ENCODE measurements at places on chromosomes 13 and 19. TPM values are rescaled to one million over a fixed set of nuclear protein-coding genes. Genes with fewer than 3 reads are reported as not detected.
A peak's percentile ranks its signal among the peaks of the same experiment; 100 is the strongest.

The ZNF69 gene
- total RNA-seq: 9.9 TPM

The IFI30 gene
- 101 TPM for total RNA-seq

The ZNF723 gene
- not detected for total RNA-seq

DNA sequence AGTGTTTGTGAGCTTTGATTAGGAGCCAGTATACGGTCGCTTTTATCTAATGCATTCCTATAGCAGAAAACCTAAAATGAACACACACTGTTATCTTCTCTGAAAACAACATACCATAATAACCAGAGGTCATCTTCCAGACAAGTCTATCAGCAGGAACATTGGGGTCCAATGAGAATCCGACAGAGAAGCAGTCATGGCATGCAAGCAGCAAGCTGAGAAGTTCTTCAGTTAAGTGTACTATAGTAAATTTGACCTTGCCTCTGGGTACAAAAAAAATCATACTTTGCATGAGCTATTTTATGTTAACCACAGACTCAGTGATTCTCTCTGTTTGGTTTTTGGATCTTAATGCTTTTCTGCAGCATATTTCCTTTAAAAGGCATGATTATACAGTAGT is 1505.1 kb downstream of the PCDH9 start:
- H3K27me3 ChIP-seq: no peaks in the 10 kb centered on the region
- H3K27ac ChIP-seq: no peak overlapping the region
- DNase-seq: no peak
- H3K36me3 ChIP-seq: no peaks in the 10 kb centered on the region
- no peak overlapping the region for H3K4me3 ChIP-seq

DNA sequence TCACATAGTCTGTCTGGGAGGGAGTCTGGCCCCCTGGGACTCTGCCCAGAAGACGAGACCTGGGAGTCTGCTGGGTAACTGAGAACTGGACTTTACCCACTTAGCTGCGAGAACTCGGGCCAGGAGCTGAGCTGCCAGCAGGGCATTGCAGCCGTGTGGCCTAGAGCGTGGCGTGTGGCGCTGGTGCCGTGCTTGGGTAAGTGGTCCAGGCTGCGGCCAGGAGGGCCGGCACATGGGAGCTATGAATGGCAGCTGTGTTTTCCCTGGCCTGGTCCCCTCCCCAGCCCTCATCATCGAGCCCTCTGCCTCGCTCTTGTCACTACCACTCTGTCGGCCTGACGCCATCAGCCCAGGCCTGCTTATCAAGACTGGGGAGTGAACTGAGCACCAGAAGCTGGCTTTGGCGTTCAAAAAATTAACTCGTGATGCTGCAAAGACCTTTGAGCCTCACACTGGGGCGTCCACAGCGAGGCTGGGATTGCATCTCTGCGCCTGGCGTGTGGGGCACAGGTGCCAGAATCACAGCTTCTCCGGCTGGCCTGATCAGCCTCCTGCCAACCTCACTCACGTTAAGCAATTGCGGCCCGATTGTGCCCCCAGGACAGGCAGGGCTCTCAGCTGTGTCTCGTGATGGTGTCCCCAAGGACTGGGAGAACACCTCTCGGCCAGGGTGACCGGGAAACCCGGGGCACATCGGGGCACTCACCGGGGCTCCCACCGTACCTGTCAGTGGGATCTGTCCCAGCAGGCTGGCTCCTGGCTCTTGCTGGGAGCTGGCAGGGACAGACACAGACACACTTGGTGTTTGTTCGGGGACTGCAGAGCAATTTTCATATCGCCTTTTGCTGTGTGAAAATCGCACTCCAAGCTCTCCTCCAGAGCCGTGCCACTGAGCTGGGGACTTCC is 85.9 kb downstream of the KDM4B start:
- no peak overlapping the region for H3K27ac ChIP-seq
- DNase-seq: no peak

The SLC1A6 gene
- total RNA-seq: not detected

DNA sequence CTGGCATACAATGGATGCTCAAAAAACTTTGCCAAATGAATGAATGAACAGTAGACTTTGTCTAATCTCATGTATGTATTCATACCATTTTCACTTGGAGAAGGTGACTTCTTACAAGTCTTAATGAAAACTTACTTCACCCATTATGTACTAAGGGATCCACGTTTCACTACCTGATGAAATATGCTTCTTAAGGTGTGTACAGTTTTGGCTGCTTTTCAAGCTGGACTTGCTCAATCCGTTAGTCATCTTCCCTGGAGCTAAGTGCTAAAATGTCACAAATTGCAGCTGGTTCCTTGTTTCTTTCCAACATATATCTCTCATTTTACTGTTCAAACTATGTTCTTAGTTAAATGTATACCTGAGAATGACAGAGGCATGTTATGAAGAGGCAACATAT is 4.2 kb upstream of the CCNA1 start:
- no peaks in the 10 kb centered on the region for H3K27me3 ChIP-seq
- no peak overlapping the region for H3K4me3 ChIP-seq
- H3K36me3 ChIP-seq: no peaks in the 10 kb centered on the region

DNA sequence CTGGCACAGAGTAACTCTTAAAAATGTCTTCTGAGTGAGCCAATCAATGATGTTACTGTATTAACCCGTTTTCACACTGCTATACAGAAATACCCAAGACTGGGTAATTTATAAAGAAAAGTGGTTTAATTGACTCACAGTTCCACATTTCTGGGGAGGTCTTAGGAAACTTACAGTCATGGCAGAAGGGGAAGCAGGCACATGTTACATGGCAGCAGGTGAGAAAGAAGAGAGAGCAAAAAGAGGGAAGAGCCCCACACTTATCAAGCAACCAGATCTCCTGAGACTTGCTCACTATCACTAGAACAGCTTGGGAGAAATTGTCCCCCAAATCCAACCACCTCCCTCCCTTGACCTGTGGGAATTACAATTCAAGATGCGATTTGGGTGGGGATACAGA is 97.6 kb upstream of the MIR17HG start:
- H3K4me3 ChIP-seq: no peak overlapping the region
- no peaks in the 10 kb centered on the region for H3K4me1 ChIP-seq
- no peak for DNase-seq
- H3K27me3 ChIP-seq: no peaks in the 10 kb centered on the region

DNA sequence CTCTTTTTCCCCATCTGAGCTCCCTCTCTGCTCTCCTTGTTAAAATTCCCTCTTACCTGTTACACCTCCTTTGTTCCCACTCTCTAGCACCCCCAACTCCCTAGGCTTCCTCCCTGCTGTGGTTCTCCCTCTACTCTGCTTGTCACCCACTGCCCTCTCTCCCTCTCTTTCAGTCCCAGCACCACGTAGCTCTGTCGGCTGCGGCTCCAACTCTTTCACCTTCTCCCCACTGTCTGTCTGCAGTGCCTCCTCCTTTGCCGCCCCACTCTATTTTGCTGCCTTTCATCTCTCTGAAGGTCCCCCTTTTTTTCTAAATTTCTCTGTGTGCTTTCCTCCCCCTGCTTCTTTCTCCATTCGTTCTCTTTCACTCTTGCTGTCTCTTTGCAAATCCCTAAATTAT is 1.1 kb downstream of the ZNF836 start:
- no peak for DNase-seq
- peak overlapping the region; percentile 72 for H3K4me3 ChIP-seq
- peak overlapping the region; percentile 92 for H3K27ac ChIP-seq
- H3K4me1 ChIP-seq: peaks cover 9% of the 10 kb centered on the region

DNA sequence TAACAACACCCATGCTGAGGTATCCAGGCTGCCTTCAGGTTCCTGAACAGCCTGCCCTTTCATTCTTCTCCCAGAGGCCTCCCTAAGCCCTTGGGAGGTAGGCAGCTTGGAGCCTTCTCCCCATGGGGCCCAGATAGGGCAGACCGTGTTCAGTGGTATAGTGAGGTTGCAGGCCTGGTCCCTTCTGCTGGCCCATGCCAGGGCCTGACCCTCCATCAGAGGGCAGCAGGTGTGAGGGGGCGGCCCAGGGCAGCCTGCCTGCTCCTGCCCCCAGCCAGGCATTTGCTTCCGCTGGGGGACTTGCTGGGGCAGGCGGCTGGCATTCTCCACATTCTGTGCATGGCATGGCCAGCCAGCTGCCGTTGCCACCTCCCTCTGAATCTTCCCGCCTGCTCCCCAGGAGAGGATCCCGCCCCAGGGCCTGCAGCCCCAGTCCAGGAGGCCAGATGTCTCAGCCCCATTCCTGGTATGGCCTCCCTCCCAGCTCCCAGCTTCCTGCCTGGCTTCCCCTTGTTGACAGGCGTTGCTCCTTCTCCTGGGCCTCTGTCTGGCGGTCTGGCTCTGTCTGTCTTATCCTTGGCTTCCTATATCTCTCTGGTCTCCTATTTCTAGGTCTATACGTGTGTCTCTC is 8.9 kb downstream of the CIC start:
- H3K4me3 ChIP-seq: no peak overlapping the region
- peak overlapping the region; percentile 96 for H3K27ac ChIP-seq
- peaks cover 18% of the 10 kb centered on the region for H3K36me3 ChIP-seq
- no peak for DNase-seq

All from tibial nerve (tissue), 4 donors.